ENCODE measurements at places on chromosomes 11 and 22. TPM values are rescaled to one million over a fixed set of nuclear protein-coding genes. Genes with fewer than 3 reads are reported as not detected.

DNA sequence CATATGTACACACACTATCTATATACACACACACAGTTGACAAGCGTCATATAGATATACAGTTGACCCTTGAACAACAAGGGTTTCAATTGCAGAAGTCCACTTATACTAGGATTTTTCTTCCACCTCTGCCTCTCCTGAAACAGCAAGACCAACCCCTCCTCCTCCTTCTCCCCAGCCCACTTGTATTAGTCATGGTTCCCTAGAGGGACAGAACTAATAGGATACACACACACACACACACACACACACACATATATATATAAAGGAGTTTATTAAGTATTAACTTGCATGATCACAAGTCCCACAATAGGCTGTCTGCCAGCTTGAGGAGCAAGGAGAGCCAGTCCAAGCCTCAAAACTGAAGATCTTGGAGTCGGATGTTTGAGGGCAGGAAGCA, 92.9 kb downstream of the DHCR7 start:
- no peak for DNase-seq
- no peak overlapping the region for H3K27ac ChIP-seq
- H3K27me3 ChIP-seq, result no peaks in the 10 kb centered on the region
- no peaks in the 10 kb centered on the region for H3K36me3 ChIP-seq

The MS4A7 gene
- 43.5 TPM for total RNA-seq

The PICALM gene
- total RNA-seq, result 233 TPM

The RCOR2 gene
- not detected for total RNA-seq

The OR4X1 gene
- not detected for total RNA-seq

All from transverse colon (tissue), 4 donors.